ENCODE measurements at places on chromosomes 6 and 20.
A peak's percentile ranks its signal among the peaks of the same experiment; 100 is the strongest.

DNA sequence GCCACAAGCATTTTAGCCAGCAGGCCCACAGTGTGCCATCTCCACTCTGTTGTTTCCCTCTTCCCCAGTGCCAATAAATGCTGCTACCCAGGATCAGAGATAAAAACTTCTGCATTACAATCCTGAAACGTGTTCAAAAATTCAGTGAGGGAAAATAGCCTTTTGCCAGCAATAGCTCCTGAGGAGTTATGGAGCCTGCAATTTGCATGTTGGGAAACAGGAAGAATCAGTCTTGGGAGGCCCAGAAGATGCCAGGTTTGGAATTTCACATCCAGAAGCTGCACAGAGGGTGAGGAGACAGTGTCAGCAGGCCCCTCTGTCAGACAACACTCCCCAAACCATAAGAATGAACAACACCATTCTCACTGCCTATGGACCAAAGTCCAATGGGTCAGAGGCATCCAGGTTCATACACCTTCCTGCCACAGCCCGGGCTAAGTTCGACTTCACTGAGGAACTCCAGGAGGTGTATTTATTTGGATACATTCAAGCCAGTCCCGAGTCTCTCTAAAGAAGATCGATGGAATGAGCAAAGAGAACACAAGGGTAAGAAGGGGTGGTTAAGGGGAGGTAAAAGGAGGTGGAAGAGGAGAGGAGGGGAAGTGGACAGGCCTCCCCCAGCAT, 20.8 kb downstream of the RRBP1 start:
- no peak for DNase-seq

- no peak for DNase-seq
Observed at GRCh38 chr6:22366214-22366613, 69.4 kb upstream of the PRL start.

GRCh38 chr6:35081426-35081851, 59.7 kb downstream of the TCP11 start:
- DNase-seq: no peak

DNA sequence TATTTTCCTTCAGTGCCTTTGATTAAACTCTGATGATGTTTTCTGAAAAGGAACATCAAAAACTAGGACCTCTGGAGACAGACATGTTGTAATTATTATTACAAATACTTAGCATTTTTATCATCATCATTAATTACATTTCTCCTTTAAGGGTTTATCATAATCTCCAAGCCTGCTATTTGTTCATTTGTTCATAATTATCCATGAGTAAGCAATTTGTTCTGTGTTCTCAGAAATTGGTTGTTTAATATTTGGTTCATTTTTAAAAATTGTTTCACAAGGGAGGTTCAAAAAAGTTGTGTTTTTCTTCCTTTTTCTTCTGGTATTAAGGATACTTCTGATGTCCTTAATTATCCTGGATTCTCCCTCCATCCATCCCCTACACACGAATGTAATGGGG, 850.2 kb upstream of the FLRT3 start:
- DNase-seq: no peak

- DNase-seq: no peak
Observed at GRCh38 chr6:45212976-45213375, 115.2 kb upstream of the RUNX2 start.

- DNase-seq: no peak
Observed at GRCh38 chr20:45459606-45460005, 9.9 kb upstream of the WFDC2 start.

- DNase-seq: no peak
Observed at GRCh38 chr6:44289726-44290260, 19.5 kb downstream of the TMEM151B start.

DNA sequence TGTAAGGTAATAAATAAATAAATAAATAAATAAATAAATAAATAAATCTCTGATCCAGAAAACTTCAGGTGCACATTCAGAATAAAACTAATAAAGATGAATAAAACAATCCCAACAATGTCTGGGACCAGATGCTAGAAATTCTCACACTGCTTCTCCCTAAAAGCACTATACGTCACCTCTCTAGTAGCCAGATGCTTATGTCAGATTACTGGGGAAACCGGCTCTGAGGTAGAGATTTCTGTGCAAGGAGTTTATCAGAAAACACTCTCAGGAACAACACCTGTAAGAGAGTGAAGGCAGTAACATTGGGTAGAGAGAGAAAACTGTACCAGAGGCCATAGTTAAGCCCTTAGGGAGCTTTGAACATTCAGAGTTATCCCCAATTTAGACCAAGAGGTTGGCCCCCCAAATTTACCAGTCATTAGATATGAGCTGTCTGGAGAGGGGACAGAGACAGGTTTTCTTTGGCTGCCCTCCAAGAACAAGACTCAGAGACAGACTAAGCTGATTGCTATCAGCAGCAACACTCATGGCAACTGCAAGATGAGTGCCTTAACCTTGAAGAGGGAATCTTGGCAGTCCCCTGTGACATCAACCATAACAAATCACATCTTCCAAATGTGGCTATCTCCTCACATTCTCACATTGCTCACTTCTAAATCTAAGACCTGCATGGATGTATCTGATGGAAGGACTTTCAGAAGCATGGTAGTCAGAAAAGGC, 151.2 kb upstream of the BMP5 start:
- no peak for DNase-seq

DNA sequence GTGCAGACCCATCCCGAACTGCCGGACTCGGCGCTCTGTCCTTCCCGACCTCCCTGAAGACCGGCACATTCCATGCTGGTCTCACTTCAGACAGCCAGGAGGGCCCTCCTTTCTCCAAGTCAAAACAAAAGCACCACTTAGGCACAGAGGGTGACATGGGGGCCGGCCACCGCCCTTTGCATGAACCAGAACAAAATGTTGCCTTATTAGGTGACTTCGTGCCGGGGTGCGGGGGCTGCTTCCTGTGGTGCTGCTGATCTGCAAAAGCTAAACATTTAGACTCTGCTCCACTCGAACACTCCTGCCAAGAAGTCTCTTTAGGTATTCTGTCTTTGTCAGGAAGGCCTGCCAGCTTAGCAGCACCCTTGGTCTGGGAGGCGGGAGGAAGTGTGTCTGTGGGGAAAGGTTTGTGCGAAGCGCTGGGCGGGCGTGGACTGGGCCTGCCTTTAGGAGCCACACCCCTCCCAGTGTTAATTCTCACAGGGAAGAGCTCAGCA, 133.8 kb downstream of the SMOC2 start:
- peak; percentile 50 for DNase-seq
